T-helper 17 cell (primary cell): ENCODE measurements at places on chromosomes 3 and 15.

- H3K27me3 ChIP-seq: no peaks in the 10 kb centered on the region
- DNase-seq: no peak
- no peak overlapping the region for H3K4me3 ChIP-seq
- no peak overlapping the region for H3K27ac ChIP-seq
- H3K36me3 ChIP-seq: no peaks in the 10 kb centered on the region
Measured at GRCh38 chr3:133548090-133548489, 25.4 kb upstream of the CDV3 start.

DNA sequence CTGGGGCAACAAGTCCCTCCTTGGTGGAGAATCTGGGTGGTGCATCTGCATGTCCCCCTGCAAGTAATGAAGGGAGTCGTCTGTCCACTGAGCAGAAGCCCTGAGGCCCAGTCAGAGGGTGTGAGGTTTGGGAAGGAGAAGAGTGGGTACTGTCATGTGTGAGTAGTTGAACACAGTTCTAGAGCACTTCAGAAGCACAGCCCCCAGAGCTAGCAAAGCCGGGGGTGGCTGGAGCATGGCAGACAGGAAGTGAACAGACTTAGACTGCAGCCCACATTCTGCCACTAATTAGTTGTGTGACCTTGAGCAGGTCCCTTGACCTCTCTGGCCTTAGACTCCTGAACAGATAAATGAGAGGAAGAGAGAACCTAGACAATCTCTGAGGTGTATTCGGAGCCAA, 207.6 kb downstream of the UACA start:
- H3K4me3 ChIP-seq: no peak overlapping the region
- H3K4me1 ChIP-seq: peaks cover 4% of the 10 kb centered on the region
- no peak for DNase-seq
- H3K36me3 ChIP-seq: no peaks in the 10 kb centered on the region

- H3K36me3 ChIP-seq: no peaks in the 10 kb centered on the region
- peaks cover 27% of the 10 kb centered on the region for H3K27me3 ChIP-seq
- H3K27ac ChIP-seq: no peak overlapping the region
- H3K4me3 ChIP-seq: no peak overlapping the region
- no peak for DNase-seq
Measured at GRCh38 chr3:159824333-159824732, 164.3 kb upstream of the IL12A start.

GRCh38 chr15:81411051-81411450, 37.0 kb upstream of the TMC3 start:
- H3K4me1 ChIP-seq: peaks cover 17% of the 10 kb centered on the region
- no peak for DNase-seq
- H3K27ac ChIP-seq: no peak overlapping the region
- peaks cover 42% of the 10 kb centered on the region for H3K27me3 ChIP-seq
- peaks cover 5% of the 10 kb centered on the region for H3K36me3 ChIP-seq

- H3K27ac ChIP-seq: no peak overlapping the region
- H3K4me1 ChIP-seq: peaks cover 4% of the 10 kb centered on the region
- H3K36me3 ChIP-seq: no peaks in the 10 kb centered on the region
- DNase-seq: no peak
- peaks cover 22% of the 10 kb centered on the region for H3K27me3 ChIP-seq
- no peak overlapping the region for H3K4me3 ChIP-seq
Measured at GRCh38 chr3:155701882-155702465, 42.9 kb downstream of the PLCH1 start.

- H3K4me3 ChIP-seq: no peak overlapping the region
- no peak for DNase-seq
- H3K4me1 ChIP-seq: no peaks in the 10 kb centered on the region
Measured at GRCh38 chr3:96700322-96701315, 113.8 kb upstream of the EPHA6 start.

- H3K4me3 ChIP-seq: no peak overlapping the region
- H3K27me3 ChIP-seq: peaks cover 24% of the 10 kb centered on the region
- no peak for DNase-seq
- peaks cover 2% of the 10 kb centered on the region for H3K36me3 ChIP-seq
- peaks cover 2% of the 10 kb centered on the region for H3K4me1 ChIP-seq
Measured at GRCh38 chr3:171849617-171850319, 6.6 kb downstream of the TMEM212 start.

DNA sequence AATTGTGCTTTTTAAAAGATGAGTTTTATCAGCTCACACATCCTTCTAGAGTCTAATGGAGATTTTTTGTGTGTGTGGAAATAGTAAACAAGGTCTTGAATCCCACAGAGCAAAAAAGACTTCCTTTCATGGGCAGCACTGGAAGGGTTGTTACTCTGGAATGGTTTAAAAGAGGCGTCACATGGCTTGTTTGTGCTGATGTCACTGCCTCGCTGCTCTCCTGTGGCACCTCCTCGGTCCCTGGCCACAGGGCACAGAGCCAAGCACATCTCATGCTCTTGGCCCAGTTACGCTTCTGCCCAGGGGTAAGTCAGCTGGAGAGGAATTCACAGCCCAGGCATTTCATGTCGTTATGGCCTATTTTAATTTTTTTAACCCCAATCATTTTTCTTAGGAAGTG, 53.2 kb downstream of the PGPEP1L start:
- no peak overlapping the region for H3K27ac ChIP-seq
- no peaks in the 10 kb centered on the region for H3K4me1 ChIP-seq
- DNase-seq: no peak
- H3K36me3 ChIP-seq: peaks cover 4% of the 10 kb centered on the region
- H3K27me3 ChIP-seq: no peaks in the 10 kb centered on the region

GRCh38 chr3:1805331-1805730, 293.3 kb upstream of the CNTN4 start:
- H3K36me3 ChIP-seq: no peaks in the 10 kb centered on the region
- no peak overlapping the region for H3K27ac ChIP-seq
